ENCODE measurements at places on chromosomes 4 and X. TPM values are rescaled to one million over a fixed set of nuclear protein-coding genes. Genes with fewer than 3 reads are reported as not detected.

The PIM2 gene
- 5.9 TPM for total RNA-seq

The ZMAT1 gene
- 2.8 TPM for total RNA-seq

The UGT2B15 gene
- not detected for total RNA-seq

The SMR3B gene
- total RNA-seq: not detected

The AFP gene
- not detected for total RNA-seq

The TNIP3 gene
- 0.10 TPM for total RNA-seq

The CTAG2 gene
- total RNA-seq: not detected

The GCNA gene
- total RNA-seq: 0.99 TPM

The ERVMER34-1 gene
- 0.69 TPM for total RNA-seq

The BEND4 gene
- under 0.01 TPM for total RNA-seq

The SAGE1 gene
- not detected for total RNA-seq
